ENCODE measurements at places on chromosomes 6 and 20.

- DNase-seq, result no peak
These were observed 73.3 kb downstream of the MAP3K4 start for GRCh38 chr6:161064915-161065314.

DNA sequence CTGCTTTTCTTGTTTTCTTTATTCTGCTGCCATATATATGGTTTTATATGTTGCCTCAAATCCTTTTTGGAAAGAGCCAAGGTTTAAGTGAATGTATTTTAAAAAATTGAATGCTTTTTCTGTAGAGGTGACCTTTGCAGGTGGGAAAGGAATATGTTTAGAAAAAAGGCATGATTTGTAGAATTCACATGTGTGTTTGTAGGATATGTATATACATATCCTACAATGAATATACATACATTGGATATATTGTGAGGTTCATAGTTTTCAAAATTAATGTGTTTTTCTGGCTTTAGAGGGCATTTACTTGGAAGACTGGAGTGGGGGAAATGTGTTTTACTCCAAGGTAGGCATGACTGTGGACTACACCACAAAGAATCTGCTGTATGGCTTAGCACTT is 4.0 kb upstream of the EYA2 start:
- no peak for DNase-seq

- DNase-seq, result no peak
These were observed 62.7 kb upstream of the ELOVL5 start for GRCh38 chr6:53411451-53411850.

DNA sequence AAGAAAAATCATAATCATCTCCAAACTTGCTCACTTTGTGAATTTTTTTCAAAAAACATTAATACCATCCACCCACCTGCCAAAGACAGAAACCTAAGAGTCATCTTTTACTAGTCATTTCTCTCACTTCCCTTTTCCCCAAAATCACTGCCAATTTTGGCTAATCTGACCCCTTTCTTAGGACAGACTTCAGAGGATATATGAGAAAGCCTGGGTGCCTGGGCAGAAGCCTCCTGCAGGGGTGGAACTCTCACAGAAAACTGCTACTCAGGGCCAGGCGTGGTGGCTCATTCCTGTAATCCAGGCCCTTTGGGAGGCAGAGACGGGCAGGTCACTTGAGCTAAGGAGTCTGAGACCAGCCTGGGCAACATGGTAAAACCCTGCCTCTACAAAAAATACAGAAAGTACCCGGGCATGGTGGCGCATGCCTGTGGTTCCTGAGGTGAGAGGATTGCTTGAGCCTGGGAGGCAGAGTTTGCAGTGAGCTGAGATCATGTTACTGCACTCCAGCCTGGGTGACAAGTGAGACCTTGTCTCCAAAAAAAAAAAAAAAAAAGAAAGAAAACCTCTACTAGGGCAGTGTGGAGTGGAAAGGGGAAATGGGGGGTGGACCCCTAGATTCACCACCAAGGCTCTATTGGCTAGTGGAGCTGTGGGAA is 3.8 kb downstream of the DEK start:
- no peak for DNase-seq

DNA sequence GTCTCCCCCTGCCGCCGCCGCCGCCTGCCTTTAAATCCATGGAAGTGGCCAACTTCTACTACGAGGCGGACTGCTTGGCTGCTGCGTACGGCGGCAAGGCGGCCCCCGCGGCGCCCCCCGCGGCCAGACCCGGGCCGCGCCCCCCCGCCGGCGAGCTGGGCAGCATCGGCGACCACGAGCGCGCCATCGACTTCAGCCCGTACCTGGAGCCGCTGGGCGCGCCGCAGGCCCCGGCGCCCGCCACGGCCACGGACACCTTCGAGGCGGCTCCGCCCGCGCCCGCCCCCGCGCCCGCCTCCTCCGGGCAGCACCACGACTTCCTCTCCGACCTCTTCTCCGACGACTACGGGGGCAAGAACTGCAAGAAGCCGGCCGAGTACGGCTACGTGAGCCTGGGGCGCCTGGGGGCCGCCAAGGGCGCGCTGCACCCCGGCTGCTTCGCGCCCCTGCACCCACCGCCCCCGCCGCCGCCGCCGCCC is 474 bp downstream of the CEBPB start:
- DNase-seq, result peak; percentile 57

DNA sequence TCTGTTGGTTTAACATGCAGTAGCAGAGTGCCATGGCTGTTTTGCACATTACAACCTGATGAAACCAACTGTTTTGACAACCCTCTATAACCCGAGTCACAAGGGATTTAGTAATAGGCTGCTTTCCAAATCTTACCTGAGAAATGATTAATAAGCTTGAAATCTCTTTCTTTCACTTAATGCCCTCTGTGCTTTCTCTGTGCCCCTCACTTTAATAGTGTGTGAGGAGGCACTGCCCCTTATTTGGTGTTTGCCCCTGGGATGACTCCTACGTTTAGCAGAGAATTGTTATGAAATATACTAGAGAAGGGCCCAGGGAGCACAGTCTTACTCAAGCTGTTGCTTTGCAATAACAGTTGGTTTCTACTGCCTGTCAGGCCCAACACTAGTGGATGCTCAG is 31.0 kb upstream of the PTCHD4 start:
- DNase-seq, result no peak

GRCh38 chr20:19099596-19100545 is 112.6 kb upstream of the SLC24A3 start:
- DNase-seq, result no peak

DNA sequence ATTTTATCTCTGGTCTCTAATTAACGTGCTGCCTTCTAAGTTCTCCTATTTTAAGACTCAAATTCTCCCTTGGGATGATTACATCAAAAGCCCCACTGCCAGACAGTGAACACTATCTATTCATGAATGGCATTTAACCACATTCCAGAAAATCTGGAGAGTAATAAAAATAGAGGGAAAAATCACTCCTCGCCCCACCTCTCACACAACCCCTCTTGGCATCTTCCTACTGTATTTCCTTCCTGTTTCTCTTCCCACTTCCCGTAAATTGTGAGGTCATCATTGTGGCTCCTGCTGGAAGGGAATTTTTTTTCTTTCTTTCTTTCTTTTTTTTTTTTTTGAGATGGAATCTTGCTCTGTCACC is 31.5 kb downstream of the RAB44 start:
- DNase-seq, result no peak

GRCh38 chr20:63692436-63693082 is 3.9 kb upstream of the TNFRSF6B start:
- DNase-seq, result no peak

All from stimulated activated CD4-positive, alpha-beta T cell treated with anti-CD3 and anti-CD28 coated beads, Interleukin-1b, Interleukin-23, amount 100 ng/mL, for 4 hours (primary cell).